ENCODE measurements at places on chromosomes 3 and 15.

DNA sequence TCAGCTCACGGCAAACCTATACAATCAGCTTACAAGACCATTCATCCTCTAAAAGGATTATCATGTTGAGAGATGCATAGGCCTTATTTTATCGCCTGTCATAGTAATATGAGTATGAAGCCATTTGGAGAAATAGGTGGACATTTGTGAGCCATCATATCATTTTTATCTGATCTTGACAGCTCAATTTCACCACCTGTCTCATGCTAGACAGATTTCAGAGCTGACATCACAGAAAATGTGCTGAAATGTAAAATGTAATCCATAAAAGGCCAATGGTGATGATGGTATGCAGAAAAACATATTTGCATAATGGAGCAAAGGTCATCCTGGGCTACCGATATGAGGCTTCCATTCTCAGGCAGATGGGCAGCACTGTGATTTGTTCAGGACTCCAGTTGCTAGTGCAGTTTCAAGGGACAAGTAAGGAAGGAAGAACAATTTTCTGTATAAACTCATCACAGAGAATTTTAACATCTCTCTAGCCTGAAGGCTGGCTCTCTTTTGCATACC lies 221.5 kb downstream of the ULK4 start:
- DNase-seq, result no peak

DNA sequence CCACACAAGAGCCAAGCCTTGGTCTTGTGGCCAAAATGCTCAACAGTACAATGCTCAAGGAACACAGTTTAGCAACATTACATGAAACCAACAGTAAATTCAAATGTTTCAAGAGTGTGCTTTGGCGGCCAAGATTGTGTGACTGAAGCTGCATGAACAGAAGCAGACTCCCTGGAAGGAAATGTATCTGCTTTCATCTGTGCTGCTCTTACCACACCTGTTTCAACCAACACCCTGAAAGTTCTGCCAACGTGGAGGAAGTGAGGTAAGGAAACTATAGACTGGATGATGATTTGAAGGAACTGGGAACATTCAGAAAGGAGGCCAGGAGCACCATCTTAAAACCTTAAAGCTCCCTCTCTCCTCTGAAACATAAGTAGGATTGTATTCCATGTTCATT lies 55.7 kb downstream of the MB21D2 start:
- no peak for DNase-seq

- DNase-seq, result peak; percentile 59
Measured at GRCh38 chr3:157160658-157161424, 894 bp upstream of the CCNL1 start.

DNA sequence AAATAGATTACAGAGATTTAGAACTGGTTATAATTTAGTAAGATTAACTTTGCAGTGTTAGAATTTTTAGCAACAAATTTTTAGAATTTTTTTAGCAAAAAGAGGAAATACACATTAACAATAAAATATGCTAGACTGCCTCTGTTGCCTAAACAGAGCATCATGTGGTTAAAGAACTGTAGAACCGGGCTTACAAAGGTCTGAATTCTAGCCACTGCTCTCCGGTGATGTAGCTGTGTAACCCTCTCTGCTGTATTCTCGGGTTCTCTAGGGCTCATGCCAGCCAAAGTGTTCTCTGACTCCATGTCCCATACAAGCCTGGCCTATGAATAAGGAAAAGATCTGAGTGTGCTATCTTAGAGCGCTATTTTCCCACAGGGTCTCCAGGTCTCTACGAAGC lies 2.9 kb upstream of the P2RY12 start:
- no peak for DNase-seq

Measured in effector CD8-positive, alpha-beta T cell (primary cell).